Dorsolateral prefrontal cortex (tissue), 122 donors: ENCODE measurements at places on chromosomes 16 and 17.

DNA sequence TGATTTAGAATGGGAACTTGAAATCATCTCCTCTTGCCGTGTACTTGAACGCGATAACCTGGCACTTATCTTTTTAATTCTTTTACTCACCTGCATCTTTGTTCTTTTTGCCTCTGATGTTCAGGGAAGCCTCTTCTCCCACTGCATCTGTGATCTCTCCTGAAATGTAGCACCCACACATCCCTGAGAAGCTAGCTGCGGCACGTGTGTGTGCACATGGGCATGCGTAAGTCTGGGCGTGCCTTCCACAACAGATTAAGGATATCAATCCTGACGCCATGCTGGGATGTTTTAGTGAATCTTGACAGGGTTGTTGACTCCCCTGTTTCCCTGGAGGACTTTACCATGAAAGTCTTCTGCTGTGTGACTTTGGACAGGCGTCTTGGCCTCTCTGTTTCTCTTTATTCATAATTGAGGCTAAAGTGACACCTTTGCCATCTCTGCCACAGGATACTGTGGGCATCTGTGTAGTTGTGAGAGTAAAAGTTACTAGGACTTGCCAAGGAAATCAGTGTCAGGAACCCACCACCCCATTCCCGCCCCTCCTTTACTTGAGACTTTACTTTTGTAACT, 20.5 kb downstream of the IL4R start:
- DNase-seq: no peak

DNA sequence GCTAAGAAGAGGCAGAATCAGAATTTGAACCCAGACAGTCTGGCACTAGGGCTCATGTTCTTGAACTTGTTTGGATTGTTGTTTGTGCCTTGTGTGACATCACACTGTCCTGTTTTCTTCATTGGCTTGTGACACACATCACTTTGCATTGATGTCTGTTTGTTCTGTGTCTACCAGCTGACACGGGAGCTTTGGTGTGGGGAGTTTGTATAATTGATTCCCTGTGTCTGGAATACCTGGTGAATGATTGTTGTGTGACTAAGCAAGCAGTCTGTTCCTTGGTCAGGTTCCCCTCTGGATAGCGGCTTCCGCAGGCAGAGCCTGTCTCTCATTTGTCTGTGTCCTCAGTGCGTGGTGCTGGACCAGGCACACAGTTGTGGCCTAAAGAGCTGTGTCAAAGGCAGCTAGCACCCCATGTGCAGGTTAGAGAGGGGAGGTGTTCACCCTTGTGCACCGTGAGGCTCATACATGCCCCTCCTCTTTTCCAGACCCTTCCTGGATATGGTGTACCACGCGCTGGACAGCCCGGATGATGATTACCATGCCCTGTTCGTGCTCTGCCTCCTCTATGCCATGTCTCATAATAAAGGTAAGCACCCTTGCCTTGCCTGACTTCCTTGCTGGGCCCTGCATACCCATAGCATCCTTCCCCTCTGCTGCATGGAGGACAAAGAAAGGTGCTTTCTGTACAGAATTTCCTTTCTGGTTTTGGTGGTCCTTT, 80.1 kb downstream of the CLEC16A start:
- no peak for DNase-seq

- no peak for DNase-seq
Observed at GRCh38 chr17:57463103-57463885, 207.0 kb downstream of the MSI2 start.

- DNase-seq: no peak
Observed at GRCh38 chr17:33922971-33923370, 332.1 kb upstream of the CCL2 start.

DNA sequence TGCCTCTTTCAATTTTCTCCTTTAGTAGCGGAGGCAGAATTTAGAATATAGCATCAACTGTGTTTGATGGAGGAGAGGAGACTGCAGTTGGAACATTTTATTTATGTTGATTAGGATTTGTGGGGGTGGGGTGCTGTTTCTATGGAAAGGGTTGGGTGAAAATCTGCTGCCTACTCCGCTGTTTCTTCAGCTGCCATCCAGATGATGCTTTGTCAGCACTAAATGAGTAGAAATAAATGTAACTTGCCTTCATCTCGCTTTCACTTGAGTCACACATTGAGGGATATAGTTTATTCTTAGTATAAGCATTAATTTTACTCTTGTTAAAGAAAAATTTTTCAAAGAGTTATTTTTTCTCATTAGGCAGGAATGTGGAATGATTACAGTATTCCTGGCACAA, 42.1 kb downstream of the ABHD15 start:
- DNase-seq: no peak

DNA sequence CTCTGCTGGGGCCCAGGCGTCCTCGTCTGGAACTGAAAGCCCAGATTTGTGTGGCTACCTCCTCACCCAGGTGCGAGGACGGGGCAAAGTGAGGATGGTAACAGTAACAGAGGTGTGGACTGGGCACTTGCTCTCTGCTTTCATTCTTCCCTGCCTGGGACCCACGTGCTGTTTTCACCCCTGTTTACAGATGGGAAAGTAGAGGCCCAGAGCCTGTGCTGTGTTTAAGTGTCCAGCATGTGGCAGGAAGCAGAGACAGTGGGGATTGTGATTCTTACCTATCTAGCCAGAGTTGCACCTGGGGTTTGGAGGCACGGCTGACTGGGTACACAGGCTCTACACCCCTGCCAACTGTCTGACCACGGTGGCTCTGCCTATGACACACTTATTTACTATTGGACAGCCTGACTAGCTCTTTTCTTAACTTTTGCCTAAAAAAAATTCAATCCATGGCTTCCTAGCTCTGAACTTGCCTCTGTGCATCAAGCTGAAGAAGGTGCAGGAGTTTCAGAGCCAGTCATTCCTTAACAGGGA, 155.4 kb downstream of the CLEC16A start:
- no peak for DNase-seq

GRCh38 chr16:11913425-11914079, 2.2 kb downstream of the GSPT1 start:
- no peak for DNase-seq

DNA sequence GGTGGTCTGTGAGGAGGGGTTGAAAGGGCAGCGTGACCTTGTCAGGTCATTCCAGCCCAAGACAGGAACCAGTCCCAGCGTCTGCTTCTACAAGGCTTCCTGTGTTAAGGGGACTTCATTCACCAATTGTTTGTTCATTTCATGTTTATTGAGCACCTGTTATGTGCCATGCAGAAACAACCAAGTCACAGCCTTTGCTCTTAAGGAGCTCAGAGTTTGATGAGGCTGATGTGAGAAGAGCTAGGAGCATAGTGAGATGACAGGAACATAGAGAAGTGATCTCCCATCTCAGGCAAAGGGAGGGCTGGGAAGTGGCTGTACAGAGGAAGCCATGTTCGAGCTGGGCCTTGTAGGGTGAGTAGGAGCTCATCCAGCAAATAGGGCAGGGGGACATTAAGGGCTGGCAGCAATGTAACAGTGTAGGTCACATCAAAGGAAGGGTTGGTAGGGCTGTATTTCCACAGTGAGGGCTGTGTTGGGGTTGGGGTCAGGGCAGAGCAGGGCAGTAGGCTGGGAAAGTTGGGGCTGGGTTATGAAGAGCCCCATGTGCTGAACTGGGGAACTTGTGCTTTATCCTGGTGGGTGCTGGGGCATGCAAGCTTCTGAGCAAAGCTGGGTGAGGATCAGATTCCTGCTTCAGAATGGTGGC, 79.8 kb downstream of the ARHGAP23 start:
- DNase-seq: no peak

- DNase-seq: no peak
Observed at GRCh38 chr17:47199627-47200324, 9.4 kb upstream of the MYL4 start.
